ENCODE measurements at places on chromosomes 12 and 14.

DNA sequence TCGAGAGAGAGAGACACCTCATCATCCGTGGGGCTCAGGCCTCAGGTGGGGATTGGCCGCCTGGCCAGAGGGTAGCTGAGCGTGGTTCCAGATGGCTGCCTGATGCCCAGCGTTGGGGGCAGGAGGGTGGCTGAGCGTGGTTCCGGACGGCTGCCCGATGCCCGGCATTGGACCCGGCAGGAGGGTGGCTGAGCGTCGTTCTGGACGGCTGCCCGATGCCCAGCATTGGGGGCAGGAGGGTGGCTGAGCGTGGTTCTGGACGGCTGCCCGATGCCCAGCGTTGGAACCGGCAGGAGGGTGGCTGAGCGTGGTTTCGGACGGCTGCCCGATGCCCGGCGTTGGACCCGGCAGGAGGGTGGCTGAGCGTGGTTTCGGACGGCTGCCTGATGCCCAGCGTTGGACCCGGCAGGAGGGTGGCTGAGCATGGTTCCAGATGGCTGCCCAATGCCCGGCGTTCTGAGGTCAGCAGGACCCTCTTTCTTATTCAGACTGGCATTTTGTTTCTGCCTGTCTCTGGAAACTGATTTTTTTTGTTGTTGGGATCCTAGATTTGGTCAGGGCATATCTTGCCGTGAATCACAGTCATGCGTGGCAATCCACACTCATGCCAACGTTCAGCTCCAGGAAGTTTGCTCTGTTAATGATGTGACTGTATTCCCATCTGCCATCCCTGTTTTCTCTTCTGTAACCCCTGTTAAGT is 40.7 kb downstream of the GALNT9 start:
- no peak for DNase-seq

- no peak for DNase-seq
Measured at GRCh38 chr12:117975006-117975405, 6.2 kb upstream of the KSR2 start.

- DNase-seq: peak; percentile 40
Measured at GRCh38 chr14:51283402-51284085, 43.5 kb downstream of the TMX1 start.

- DNase-seq: no peak
Measured at GRCh38 chr12:121781484-121781997, 11.9 kb downstream of the RHOF start.

GRCh38 chr12:56725723-56726102 is 614 bp upstream of the NACA start:
- no peak for DNase-seq

- DNase-seq: no peak
Measured at GRCh38 chr12:114982760-114983159, 298.8 kb upstream of the TBX3 start.

DNA sequence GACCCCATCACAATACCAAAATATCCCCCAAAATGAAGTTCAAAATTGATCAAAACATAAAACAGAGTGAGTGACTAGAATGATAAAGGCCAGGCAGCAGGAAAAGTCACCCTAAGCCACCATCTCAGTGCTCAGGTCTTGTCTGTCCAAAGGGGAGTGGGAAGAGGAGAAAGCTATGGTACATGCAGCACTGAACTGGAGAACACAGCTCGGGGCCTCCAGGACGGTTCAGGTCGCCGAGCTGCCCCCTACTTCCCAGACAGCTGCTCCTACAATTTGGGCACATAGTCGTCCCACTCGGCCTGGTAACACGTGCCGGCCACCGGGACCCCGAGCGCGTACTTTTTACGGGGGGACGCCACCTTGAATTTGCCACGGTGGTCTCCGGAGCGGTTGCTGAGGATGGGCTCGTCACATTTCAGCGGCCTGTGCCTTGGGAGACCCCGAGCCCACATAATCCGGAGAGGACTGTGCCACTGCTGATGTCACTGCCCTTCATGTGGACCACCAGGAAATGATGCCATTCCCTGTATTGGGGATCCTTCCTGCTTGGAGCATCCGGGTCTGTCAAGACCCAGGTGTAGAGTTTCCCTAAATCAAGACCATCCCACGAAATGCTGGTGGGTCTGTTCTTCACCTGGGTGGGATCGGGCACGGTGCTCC is 31.6 kb downstream of the AK7 start:
- no peak for DNase-seq

DNA sequence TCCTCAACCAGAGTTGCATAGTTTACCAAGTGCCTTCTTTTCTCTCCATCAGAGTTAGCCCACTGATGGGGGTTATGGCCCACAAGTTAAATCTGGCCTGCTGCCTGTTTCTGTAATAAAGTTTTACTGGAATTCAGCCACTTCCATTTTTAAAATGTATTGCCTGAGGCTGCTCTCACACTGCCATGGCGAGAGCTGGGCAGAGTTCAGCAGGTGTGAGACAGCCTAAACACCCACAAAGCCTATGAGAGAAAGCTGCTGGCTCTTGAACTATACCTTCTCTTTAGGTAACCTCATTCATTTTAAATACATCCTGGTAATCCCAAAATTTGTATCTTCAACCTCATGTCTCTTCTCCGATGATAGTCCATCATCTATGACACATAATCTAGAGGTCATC is 86.1 kb downstream of the BCL2L14 start:
- no peak for DNase-seq

DNA sequence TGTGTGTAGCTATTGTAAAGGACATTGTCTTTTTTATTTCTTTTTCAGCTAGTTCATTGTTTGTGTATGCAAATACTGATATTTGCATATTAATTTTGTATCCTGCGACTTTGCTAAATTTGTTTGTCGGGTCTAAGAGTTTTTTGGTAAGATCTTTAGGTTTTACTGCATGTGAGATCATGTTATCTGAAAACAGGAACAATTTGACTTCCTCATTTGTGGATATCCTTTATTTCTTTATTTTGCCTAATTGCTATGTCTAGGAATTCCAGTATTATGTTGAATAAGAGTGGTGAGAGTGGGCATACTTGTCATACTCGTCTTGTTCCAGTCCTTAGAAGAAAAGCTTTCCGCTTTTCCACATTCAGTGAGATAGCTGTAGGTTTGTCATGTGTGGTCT is 28.8 kb downstream of the SIX4 start:
- DNase-seq: no peak

DNA sequence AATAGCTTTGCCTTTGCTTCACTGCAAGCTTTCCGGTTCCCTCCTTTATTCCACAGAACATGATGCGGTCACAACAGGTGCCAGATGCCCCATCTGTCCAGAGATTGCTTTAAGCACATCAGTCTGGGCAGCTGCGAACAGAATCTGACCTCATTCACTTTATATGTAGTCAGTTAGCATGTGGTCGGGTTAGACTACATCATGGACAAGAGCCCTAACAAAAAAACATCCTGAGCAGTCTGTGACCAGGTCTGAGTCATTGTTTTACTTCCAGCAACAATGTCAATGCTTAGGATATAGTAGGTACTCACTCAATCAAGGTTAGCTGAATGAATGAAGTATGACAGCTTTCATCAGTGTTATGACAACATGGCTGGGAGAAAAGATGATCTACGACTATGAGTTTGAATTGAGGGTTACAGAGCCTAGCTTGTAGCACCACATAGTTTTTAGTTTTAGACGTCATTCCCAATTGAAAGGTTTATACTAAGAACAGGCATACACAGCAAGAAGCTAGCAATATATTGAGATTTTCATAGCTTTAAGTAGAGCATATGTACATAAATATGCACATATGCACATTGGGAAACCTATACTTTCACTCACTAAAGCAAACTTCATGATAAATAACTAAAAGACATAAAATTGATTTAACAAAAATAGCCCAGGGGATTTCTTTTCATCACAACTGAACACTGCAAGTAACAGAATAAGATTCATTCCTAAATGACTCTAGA is 64.2 kb upstream of the TMCC3 start:
- no peak for DNase-seq

- DNase-seq: no peak
Measured at GRCh38 chr12:68020049-68020448, 30.8 kb downstream of the IFNG-AS1 start.

- peak; percentile 41 for DNase-seq
Measured at GRCh38 chr12:6038160-6038559, 86.3 kb downstream of the VWF start.

DNA sequence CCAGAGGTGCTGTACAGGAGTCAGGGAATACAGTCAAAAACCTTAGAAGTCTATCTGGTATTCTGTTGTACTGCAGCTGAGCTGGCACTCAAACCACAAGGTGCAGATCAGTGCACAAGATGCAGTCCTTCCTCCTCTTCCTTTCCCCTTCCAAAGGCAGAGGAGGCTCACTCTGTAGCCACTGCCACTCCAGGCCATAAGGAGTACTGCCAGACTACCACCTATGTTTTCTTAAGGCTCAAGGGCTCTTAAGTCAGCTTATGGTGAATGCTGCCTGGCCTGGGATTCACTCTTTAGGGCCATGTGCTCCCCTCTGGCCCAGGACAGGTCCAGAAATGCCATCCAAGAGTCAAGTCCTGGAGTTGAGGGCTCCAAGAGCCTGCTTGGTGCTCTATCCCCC is 200.3 kb downstream of the CRADD start:
- DNase-seq: no peak

DNA sequence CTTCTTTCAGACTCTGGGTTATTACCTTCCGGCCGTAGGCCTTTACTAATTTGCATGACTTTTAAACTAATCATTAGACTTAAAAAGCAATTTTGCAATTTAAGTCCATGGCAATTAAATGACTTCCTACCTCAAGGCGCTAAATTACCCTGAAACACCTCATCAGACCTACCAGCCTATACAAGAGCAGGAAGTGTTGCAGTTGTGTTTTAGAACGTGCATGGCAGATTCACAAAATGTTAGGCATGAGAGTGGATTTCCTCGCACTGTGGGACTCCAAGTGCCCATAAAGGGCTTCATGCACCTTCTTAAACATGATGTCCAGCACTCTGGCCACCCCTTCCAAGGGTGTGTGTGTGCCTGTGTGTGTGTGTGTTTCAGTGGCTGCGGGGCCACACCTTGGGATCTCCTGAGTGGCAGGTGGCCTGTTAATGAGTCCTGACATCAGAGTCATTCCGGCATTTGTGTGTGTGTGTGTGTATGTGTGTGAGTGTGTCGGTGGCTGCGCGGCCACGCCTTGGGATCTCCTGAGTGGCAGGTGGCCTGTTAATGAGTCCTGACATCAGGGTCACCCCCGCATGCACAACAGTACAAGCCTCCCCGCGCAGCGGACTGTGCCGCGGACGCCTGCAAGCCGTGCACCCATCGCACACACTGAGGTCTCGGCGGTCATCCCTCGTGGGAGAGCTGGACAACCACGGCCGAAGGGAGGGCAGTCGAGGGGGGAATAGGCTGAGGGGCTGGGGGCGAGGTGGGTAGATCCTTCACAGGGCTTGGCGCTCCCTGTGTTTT is 900 bp downstream of the C2CD5 start:
- no peak for DNase-seq

GRCh38 chr12:92486443-92487137 is 216.2 kb upstream of the PLEKHG7 start:
- DNase-seq: no peak

DNA sequence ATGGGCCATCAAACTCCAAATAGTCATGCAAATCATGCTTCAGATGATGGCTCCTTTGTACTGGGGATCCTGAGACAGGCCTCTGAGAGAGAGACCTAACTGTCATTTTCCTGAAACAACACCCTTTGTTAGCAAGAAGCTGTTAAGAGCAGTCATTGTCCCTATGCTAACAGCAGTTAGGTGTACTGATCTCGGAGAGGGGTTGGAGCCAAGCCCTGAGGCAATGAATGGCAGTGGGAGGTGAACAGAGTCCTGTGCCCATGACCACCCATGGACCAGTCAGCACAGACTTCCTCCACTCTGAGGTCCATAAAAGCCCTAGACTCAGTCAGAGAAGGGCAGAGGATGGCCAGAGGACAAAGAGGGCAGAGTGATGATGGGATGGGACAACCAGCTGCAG is 747.6 kb upstream of the LRFN5 start:
- DNase-seq: no peak

All from KG1 (cell line).